ENCODE measurements at places on chromosomes 6 and 20. TPM values are rescaled to one million over a fixed set of nuclear protein-coding genes. Genes with fewer than 3 reads are reported as not detected.

NRSN1 gene
- 0.31 TPM for polyA plus RNA-seq

TPX2 gene
- 66.2 TPM for polyA plus RNA-seq

IL17A gene
- not detected for polyA plus RNA-seq

CCN2 gene
- polyA plus RNA-seq = 104 TPM

POLR1H gene
- polyA plus RNA-seq = 38.0 TPM

ZNF341 gene
- 3.4 TPM for polyA plus RNA-seq

KCNG1 gene
- 0.36 TPM for polyA plus RNA-seq

SLC17A9 gene
- polyA plus RNA-seq = 2.9 TPM

ZNF311 gene
- 5.9 TPM for polyA plus RNA-seq

CYP24A1 gene
- not detected for polyA plus RNA-seq

DNA sequence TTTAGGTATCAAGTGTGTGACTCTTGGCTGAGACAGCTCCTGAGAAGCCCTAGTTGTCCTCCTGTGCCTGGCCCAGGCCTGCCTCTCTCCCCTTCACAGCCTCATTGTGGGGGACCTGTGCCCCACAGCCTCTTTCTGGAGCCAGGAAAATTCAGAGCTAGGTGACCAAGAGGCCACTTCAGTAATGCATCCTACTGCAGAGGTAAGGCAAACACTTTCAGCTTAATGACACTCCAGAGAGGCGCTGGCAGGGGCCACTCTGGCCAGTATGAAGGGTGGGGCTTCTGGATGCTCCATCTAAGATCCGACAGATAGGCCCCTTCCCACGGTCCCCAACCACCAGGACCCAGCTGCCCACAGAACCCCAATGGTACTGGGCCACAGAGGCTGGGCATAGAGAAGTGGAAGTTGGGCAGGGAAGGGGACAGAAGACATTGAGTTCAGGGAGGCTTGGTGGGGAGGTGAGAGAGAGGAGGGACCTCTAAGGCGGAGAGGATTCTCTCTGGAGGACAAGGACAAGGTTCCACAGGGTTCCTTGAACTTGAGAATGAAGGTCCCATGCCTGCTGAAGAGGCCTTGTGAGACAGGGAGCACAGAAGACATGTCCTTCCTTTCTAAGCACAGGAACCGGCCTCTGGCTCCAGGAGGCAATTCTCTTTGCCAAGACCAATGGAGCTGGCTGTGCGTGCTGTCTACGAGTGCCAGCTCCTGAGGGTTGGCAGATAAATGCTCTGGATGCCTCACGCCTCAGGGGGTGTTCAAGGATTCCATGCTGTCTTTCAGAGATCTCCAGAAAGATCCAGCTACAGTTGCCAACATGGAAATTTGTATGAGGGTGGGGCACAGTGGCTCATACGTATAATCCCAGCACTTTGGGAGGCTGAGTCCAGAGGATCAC is 46.4 kb upstream of the TGM2 start:
- no peak for DNase-seq

DNA sequence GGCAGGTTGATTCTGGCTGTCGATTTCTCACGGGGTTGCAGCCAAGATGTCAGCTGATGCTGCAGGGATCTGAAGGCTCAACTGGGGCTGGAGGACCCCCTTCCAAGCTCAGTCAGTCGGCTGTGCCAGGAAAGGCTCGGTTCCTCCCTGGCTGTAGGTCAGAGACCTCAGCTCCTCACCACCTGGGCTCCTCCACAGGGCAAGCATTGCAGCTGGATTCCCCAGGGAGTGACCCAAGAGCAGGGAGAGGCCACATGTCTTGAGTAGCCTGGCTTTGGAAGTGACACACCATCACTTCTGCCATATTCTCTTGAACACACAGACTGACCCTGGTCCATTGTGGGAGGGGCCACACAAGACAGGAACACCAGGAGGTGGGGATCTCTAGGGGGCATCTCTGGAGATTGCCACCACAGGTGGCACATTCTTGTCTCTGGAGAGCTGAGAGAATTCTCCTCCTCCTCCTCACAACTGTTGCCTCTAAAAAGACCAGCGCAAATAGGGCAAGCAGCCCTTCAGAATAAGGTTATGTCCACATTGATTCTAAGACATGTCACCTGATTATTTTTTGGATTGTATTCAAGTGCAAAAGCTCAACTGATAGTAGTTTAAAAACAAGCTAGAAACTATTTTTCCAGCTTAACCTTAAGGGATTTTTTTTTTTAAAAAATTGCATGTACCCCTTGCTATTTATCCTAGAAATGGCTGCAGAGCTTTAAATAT is 270.5 kb downstream of the NRN1 start:
- DNase-seq = no peak

GRCh38 chr20:43472671-43473380 is 15.1 kb downstream of the SRSF6 start:
- no peak for DNase-seq

DNA sequence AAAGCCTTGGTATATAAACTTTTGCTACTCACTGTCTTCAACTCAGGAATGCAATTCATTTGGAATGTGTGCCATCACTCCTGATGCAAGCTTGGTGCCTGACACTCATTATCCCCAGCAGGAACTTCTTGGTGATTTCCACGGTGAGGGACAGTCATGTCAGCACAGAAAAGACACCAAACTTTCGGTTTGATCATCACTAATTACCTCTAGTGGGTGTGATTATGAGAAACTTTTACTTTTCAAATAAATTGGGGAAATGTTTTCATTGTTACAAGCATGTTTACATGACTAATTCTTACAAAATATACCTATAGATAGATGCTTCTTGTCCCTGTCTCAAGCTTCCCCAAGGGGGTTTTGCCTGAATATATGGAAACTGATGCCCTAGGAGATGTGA is 40.9 kb downstream of the RPP40 start:
- no peak for DNase-seq

DNA sequence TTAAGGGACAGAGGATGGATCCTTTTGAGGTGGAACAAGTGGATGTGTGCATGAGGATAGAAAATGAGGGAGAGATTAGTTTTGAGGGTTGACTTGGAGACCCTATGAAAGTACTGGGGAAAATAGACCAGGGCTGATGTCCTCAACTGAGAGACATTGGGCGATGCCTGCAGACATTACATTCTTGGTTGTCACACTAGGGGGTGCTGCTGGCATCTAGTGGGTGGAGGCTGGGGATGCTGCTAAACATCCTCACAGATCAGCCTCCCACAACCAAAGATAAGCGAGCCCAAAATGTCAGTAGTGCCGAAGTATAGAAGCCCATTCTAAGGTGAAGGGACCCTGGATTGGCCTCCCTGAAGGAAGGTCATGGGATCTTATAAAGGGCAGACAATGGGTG is 63.3 kb downstream of the MOCS1 start:
- no peak for DNase-seq

- DNase-seq = no peak
Measured at GRCh38 chr6:87281426-87281825, 41.0 kb upstream of the SMIM8 start.

DNA sequence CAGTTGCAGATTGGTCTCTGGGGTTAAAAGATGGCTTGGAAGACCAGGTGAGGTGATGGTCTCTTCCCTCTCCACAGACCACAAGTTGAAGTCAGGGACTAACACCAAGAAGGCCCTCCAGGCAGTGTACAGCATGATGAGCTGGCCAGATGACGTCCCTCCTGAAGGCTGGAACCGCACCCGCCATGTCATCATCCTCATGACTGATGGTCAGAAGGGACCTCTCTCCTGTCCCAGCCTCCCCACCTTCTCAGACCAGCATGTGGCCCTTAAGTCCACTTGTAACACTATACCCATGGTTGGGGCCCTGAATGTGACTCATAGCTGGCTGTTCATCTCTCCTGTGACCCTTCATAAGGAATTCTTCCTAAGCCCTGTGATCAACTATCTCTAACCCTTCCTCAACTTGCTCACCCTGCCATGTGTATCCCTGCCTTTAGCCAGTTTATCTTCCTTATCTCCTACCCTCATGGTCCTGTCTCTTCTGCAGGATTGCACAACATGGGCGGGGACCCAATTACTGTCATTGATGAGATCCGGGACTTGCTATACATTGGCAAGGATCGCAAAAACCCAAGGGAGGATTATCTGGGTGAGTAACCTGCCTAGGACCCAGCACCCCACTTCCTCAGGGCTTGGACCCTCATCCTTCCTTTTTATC is 3.0 kb downstream of the CFB start:
- DNase-seq = no peak

GRCh38 chr6:43789447-43789846 is 19.4 kb downstream of the VEGFA start:
- no peak for DNase-seq

GRCh38 chr6:829656-830055 is 136.7 kb upstream of the EXOC2 start:
- no peak for DNase-seq

- peak; percentile 2 for DNase-seq
Measured at GRCh38 chr6:132866762-132867449, 52.5 kb downstream of the RPS12 start.

DNA sequence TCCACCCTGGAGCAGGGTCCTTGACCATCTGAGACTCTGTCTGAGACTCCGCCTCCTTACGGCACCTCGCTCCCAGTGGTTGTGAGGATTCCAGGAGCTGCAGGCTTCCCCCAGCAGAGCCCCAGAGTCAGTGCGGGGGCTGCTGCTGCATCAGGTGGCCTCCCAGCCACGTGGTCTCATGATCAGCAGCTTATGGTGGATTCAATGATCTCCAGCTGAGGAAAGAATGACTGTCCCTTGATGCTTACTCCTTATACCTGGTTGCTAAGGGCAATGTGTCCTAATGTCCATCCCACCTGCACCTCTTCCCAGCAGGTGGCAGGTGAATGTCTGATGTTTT is 40.0 kb downstream of the SLC22A1 start:
- no peak for DNase-seq

DNA sequence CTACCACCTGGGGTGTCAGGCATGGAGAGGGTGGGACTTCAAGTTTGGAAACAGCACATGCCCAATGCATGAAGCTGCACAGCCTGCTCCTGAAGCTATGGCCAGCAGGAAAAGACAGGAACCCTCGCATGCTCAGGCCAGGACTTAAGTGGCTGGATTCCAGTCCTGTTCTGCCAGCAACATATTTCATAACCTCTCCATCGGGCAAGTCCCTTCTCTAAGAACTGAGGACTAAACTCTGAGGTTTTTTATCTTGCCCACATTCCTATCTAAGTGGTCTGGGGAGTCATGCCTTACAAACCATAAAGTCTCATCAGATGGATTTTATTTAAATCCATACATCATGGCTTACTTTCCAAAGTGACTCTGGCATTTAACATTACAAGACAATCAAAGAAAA is 27.5 kb upstream of the AGPAT4 start:
- peak; percentile 18 for DNase-seq

DNA sequence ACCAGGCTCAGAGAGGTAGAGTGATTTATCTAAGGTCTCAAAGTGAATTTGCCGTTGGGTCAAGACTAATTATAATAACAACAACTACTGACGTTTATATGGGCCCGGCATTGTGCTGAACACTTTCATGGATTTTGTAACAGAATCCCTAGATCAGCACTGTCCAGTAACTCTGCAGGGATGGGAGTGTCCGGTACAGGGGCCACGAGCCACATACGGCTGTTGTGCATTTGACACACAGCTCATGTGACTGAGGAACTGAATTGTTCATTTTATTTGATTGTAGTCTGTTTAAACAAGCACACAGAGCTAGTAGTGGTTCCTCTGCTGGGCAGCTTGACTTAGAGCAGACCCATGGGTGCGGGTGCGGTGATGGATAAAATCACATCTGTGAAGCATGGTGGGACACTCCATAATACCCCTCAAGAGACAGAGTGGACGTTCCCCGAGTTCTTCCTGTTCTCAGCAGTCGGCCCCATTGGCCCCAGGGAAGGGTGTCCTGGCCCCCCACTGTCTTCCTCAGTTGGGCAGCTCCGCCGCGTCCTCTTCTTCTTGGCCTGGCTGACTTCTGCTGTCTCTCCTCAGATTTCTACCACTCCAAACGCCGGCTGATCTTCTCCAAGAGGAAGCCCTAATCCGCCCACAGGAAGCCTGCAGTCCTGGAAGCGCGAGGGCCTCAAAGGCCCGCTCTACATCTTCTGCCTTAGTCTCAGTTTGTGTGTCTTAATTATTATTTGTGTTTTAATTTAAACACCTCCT is 6.8 kb downstream of the CDKN1A start:
- no peak for DNase-seq

DNA sequence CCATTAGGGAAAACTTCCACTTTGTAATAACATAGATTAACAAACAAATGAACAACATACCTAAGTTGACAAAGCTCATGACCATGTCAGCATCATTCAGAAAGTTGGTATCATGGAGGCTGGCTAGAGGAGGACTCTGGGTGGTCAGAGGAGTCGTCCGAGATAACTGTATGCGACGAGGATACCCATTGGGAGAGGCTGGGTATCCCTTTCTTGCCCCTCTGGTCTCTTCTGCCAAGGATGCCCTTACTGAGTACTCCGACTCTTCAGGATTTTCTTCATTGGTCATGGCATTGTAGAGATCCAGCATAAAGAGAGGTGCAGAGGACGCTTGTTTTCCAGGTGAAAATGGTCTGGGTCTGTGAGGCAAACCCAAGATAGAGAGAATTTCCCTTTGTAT is 1.1 kb downstream of the BMP5 start:
- DNase-seq = no peak

- no peak for DNase-seq
Measured at GRCh38 chr6:76634695-76635094, 562.2 kb upstream of the IMPG1 start.

DNA sequence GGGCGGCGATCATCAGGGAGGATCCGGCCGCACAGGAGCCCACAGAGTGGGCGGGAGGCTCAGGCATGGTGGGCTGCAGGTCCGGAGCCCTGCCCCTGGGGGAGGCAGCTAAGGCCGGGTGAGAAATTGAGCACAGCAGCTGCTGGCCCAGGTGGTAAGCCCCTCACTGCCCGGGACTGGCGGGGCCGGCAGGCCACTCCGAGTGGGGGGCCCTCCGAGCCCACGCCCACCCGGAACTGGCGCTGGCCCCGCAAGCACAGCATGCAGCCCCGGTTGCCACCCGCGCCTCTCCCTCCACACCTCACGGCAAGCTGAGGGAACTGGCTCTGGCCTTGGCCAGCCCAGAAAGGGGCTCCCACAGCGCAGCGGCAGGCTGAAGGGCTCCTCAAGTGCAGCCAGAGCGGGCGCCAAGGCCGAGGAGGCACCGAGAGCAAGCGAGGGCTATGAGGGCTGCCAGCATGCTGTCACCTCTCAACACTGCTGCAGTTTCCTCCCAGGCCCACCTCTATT is 48.1 kb upstream of the UST start:
- no peak for DNase-seq

- DNase-seq = no peak
Measured at GRCh38 chr20:6884114-6884513, 116.6 kb downstream of the BMP2 start.

- peak; percentile 57 for DNase-seq
Measured at GRCh38 chr20:49381558-49382493, 100.6 kb downstream of the KCNB1 start.

DNA sequence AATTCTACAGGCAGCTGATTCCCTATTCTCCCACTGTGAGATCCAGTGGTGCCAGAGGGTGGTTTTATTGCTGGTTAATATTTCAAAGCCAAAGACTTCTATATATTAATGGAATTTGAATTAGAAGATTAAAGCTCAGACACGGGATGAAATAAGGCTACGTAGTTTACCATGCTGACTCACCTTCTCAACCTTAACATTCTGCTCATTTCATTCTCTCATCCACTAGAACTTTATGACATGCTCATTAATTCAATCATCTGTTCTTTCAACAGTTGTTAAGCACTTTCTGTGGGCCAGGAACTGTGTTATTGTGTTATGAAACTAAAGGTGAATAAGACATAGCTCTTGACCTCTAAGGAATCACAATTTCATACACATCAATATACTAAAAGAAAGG is 456.9 kb upstream of the MAP3K7 start:
- DNase-seq = no peak
